DMS79 (cell line): ENCODE measurements at places on chromosomes 4 and X.
A peak's percentile ranks its signal among the peaks of the same experiment; 100 is the strongest.

DNA sequence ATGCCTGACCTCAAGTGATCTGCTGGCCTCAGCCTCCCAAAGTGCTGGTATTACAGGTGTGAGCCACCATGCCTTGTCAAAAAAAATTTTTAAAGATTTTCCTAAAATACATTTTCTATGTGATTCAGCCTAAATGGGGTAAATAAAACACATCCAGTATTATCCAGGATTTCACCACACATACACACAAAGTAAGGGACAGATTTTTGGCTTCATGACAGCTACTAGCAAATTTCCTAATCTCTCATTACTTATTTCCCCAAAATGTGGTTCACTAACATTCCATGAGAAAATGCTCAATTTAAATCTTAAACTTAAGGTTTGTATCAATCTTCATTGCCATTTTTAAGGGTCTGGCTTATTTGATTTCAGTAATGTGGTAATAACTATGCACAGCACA lies 348.5 kb upstream of the INTU start:
- DNase-seq: no peak

GRCh38 chrX:115642895-115643530 lies 82.0 kb downstream of the PLS3 start:
- DNase-seq: no peak

DNA sequence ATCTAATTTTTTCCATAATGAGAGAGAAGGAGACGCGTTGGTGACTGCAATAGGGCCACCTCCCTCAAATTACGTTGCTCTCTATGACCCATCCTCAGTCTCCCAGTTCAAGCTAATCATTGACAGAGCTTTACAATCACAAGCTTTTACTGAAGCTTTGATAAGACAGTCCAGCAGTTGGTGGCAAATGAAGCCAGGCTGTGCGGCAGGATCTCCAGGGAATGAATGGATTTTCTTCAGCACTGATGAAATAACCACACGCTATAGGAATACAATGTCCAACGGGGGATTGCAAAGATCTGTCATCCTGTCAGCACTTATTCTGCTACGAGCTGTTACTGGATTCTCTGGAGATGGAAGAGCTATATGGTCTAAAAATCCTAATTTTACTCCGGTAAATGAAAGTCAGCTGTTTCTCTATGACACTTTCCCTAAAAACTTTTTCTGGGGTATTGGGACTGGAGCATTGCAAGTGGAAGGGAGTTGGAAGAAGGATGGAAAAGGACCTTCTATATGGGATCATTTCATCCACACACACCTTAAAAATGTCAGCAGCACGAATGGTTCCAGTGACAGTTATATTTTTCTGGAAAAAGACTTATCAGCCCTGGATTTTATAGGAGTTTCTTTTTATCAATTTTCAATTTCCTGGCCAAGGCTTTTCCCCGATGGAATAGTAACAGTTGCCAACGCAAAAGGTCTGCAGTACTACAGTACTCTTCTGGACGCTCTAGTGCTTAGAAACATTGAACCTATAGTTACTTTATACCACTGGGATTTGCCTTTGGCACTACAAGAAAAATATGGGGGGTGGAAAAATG lies at the start of gene KLB:
Gene KLB (plus strand): TSS at position 168 of the 821 bp plus-strand sequence. CDS start 20 bp downstream, at position 188.
- no peak for DNase-seq

- no peak for DNase-seq
Measured at GRCh38 chrX:95427389-95427788, 1257.3 kb upstream of the DIAPH2 start.

- no peak for DNase-seq
Measured at GRCh38 chr4:37836838-37837440, 10.5 kb downstream of the PGM2 start.

DNA sequence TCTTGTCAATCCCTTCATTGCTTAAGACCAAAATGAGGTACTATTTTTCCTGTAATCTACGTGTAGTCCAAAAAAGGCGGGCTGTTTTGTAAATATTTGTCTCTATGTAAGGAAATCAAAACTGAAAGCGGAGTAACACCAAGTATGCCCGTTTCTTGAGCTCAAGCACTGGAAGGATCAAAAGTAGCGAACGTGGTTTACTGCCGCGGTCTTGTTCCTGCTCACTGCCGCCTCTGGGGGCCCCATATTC lies 71.5 kb downstream of the AFF1 start:
- peak; percentile 70 for DNase-seq

DNA sequence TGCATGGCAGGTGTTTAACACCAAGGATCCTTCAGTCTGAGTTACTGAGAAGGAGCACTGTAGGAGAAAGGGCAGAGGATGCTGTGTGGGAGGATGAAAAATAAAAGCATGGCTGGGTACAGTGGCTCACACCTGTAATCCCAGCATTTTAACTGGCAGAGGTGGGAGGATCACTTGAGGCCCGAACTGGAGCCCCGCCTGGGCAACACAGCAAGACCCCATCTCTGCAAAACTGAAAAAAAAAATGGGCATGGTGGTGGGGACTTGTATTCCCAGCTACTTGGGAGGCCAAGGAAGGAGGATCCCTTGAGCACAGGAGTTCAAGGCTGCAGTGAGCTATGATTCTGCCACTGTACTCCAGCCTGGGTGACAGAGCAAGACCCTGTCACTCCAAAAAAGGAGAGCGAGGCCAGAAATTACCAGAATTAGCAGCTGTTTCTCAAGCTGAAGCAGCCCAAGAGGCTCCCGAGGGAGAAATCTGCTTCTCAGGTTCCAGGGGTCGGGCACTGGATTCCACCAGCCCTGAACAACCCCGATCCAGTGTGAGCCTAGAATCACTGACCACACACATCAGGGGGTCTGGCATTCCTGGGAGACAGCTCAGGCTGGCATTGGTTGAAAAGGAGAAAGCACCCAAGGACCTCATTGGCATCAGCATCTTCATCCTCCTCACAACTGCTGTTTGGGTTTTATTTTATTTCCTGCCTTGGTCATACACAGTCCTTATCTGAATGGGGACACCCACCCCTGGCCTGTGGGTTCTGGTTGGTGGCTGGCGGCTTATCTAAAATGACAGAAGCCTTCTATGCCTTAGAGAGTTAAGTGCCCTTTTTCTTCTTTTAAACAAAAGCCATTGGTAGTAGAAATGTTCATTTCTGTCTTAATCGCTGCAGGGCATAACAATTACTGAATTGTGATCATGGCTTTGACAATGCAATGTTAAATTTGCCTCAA lies 66.3 kb upstream of the TRIM2 start:
- no peak for DNase-seq

DNA sequence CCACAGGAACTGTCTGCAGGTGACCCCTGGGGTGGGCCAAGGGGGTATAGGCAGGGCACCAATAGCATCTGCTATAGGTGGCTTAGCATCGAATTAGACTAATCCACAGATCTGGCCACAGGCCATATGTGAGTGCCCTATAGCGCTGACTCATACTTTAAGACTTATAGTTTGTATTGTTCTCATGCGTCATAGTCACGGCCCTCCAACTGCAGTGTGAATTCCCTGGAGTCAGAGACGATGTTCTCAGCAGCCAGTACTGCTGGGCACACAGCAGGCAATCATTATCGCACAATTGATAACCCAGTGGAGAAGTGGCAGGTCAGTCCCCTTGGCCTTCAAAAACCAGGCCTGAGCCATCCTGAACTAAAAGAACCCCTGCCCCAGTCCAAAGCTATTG lies 58.1 kb downstream of the ADGRG2 start:
- no peak for DNase-seq

- DNase-seq: no peak
Measured at GRCh38 chr4:84501721-84502267, 2.7 kb upstream of the NKX6-1 start.
